NCI-H774 (cell line): ENCODE measurements at places on chromosomes 1 and 21.

DNA sequence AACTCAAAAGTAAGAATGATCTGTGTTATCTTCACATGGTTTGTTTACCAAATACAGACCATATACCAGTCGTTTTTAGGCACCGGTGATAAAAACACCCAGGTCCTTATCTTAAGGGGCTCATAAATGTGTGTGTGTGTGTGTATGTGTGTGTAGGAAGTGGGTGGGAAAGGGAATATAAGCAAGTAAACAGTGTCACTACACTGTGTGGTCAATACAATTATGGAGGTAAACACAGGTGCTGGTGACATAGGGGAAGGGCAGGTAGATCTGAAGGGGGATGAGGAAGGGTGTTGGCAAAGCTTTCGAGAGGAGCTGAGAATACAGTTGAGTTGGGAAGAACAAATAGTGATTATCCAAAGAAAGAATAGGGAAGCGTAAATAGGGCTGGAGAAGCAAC lies 19.1 kb upstream of the MRPS6 start:
- DNase-seq: peak; percentile 64

DNA sequence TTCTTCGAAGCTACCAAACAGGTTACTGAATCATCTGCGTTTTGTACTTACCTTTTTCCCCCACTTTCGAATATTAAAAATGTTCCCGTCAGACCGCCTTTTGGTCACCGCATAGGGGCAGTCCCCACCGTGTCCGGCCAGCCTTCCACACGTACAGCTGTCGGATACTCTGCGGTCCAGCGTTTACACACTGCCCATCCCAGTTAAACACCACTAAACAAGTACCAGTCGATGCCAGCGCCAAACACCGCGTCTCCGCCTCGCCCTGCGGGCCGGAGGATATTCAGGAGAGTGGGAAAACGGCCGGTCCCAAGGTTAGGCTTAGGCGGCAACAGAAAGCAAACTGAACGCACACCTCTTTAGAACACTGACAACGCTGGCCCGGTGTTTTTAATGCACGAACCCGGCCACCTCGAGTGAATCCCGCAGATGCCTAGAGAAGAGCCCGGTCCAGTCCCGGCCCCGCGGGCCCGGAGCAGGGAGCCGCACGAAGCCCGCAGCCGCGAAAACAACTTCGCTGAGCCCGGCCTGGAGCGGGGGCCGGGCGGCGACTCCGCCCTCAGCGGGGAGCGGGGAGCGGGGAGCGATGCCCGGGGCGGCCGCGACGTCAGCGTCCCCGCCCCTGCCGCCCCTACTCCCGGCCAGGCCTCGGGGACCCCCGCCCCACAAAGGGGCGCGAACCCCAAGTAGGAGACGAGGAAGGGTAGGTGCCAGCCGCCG lies 730 bp upstream of the PHF13 start:
- peak; percentile 53 for DNase-seq

- DNase-seq: no peak
Observed at GRCh38 chr1:37317870-37318467, 156.4 kb upstream of the ZC3H12A start.

GRCh38 chr1:16021681-16022080 lies at the start of gene CLCNKA:
Gene CLCNKA, plus strand, starts transcription at chr1:16022036. Its CDS starts 584 bp downstream, at chr1:16022620.
- DNase-seq: no peak

- no peak for DNase-seq
Observed at GRCh38 chr1:247517795-247518612, 18.2 kb downstream of the OR2C3 start.

DNA sequence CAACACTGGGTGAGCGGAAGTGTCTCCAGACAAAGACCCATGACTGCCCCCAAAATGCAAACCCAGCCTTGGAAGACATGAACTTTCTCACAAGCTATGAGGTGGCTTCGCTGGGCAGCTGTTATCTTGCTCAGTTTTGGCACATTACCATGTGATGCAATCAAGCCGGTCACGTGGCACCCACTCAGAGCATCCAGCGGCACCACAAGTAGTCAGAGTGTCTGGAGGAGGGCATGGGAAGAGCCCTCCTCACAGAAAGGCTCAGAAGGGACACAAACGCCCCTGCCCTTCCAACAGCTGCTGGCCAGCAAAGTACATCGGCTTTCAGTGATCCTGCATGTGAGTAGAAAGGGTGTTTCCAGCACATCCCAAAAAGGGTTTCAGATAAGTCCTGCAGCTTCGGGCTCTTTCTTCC lies 145.5 kb upstream of the IRF2BP2 start:
- DNase-seq: no peak

- DNase-seq: no peak
Observed at GRCh38 chr1:203354246-203354645, 3.3 kb upstream of the FMOD start.

- peak; percentile 15 for DNase-seq
Observed at GRCh38 chr21:38768471-38769063, 37.2 kb upstream of the ETS2 start.

GRCh38 chr1:40662864-40663263 lies 2.6 kb downstream of the RIMS3 start:
- DNase-seq: no peak

GRCh38 chr1:40245686-40246085 lies 2.1 kb upstream of the TMCO2 start:
- DNase-seq: no peak

DNA sequence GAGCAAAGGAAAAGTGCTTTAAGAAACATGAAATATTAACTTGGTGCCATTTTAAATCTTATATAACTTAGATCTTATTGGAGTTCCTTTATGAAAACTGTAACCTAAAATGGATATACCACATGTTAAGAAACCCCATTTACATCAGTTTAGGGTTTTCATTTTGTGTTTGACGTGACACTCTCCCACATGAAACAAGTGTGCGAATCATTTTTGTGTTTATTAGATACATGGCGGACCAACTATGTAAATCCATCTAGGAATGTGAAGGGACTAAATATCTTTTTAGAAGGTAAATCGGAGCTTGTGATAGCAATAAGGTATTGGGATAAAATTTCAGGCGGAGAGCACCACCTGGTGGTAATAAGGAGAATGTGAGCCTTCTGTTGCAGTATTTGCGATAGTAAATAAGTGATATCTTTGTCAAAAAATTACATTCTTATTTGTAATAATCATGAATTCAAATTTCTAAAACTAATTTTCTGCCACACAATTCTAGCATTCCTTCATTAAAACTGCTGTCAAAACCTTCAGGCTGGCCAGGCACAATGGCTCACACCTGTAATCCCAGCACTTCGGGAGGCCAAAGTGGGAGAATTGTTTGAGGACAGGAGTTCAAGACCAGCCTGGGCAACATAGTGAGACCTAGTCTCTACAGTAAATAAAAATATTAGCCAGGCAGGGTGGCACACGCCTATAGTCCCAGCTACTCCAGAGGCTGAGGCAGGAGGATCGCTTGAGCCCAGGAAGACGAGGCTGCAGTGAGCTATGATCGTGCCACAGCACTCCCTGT lies 31.3 kb downstream of the SMAP2 start:
- DNase-seq: peak; percentile 63

GRCh38 chr1:223556414-223557129 lies 108.9 kb downstream of the CAPN8 start:
- peak; percentile 40 for DNase-seq

DNA sequence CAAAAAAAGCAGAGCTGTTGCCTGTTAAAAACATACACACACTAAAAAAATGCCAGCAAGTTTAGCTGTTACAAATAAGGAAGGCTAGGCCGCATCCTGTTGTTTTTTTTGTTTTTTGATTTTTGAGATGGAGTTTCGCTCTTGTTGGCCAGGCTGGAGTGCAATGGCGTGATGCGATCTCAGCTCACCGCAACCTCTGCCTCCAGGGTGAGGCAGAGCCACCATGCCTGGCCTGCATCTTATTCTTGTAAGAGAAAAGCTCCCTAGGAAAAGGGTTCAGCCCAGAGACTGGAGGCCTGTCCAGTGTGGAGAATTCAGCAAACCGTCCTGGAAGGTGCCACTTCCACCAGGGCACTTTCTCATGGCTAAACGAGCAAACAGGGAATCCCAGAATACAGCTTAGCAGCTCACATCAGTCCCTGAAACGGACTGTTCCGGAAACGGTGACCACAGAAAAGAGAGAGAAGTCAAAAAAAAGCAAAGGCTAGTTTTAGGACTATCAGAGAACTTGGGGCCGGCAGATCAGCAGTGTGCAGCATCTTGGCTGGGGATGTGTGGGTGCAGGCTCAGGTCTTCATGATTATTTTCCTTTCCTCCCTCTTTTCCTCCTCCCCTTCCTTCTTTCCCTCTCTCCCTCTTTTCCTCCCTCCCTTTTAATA lies 283.6 kb downstream of the AJAP1 start:
- no peak for DNase-seq

- no peak for DNase-seq
Observed at GRCh38 chr1:235101558-235102258, 26.9 kb downstream of the TOMM20 start.

DNA sequence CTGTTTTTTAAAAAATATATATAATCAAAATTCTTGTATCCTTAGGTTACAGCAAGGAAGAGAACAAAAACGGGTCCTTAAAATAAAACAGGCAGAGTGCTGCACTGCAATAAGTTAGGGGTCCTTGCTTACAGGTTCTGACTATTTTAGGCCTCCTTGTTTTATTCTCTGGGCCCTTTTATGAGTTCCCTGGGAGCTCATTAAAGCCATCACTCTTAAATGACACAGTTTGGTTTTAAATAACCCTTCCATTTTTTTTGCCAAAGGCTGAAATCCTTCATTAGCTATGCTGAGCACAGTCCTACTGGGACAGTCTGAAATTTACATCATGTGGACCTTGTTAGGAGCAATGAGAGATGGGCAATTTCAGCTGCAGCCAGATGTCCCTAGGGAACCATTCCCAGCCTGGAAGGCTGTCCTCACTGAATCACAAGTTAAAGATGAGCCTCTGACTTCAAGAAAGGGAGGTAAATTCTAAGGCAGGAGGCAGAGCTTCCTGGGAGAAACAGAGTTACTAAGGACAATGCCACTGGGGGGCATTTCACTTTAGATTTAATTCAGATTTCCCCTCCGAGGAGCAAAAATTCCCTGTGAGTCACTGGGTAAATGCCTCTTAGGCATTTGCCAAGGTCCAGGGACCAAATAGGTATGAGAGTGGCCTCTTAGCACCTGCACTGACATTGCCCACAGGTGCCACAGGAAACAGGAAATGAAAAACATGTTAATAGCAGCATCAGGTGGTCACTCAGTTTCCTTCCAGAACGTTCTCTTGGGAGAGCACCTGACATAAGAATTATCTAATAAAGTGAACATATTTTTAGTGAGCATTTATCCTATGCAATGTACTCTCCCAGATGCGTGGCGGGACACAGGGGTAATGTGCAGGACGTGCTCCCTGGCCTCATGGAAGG lies 3.8 kb upstream of the MUL1 start:
- no peak for DNase-seq

DNA sequence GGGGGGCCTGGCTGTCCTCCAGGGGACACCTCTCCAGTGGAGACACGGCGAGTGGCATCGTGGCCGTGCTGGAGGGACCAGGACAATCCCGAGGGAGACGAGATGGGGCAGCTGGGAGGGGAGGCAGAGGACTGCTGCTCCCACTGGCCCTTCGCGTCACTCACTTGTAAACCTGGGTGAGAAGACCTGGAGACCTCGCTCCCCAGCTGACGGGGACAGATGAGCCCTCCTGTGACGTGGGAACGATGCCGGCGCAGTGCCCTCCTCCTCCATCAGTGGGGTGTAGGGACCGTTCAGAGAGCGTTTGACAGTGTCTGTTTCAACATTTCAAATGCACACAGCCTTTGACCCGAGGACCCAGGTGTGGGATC lies 4.6 kb downstream of the SPATC1L start:
- no peak for DNase-seq

DNA sequence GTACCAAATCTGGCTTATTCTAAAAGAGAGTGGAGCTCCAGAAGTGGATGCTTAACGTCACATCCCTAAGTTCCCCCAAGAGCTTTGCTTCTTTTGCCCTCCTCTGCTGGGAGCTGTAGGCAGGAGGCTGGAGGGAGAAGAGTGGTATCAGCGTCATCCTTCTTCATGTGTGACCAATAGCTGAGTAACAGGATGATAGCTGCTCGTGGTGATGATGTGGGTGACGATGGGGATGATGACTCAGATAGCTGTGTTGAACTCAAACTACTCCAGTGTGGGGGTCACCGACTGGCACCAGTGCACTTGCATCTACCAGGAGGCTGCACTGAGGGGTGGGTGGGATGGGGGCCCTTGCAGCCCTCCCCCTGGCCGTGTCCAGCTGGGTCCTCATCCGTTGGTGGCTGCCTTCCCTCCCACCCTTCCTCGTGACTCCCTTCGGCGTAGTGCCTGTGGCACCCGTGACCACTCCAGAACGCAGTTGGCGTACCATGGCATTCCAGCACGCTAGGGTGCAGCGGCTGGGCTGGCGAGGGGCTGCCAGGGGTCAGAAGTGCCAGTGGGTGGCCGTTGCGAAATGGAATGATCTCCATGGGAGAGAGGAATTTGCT lies 1.1 kb downstream of the IGFN1 start:
- DNase-seq: no peak

DNA sequence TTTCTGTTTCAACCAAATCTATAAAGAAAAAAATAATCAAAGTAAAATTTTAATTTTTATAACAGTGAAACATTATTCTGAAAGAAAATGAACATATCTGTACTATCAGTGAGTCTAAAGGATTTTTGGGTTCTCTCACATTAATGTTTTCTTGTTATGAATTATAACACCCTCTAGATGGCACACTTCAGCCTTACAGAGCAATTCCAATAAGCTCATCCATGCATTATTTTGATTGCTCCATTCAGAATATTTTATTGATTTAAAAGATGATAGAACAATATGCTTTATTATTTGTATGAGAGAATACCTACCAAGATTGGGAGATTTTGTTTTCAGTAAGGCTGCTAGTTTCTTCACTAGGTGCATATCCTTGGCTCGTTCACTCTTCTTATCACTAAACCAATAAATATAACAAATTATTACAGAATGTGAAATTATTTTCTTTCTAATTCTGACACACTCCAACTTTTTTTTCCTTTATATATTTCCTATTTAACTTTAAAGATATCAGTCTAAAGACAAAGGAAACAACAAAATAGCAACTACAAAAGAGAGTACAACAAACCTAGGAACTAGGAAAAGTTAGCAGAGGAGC lies 82.4 kb downstream of the RAB3GAP2 start:
- no peak for DNase-seq

DNA sequence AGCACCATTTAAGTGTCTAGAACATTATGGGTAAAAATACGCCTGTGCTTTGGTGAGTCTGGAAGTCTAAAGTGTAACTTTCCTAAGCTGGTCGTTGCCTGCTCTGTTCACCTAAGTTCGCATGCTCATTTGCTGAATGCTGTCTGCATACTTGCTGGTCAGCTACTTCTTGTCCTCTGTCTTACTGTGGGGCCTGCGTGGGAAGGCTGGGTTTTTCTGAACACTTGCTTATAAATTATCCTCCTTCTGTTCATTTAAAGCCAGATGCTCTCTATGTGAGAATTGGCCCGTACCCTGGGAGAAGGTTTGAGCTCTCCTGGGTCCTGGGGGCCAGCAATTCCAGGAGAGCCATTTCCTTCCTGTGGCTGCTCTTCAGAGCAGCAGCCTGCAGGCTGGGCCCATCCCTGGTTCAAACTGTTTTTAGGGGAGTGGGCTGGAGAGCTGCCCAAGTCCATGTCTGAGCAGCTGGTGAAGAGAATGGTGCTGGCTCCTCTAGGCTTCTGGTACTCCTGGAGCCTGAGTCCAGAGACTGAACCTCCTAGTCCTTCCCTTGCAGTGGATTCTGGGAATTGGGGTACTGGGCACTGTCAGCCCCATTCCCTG lies 75.7 kb downstream of the GALNT2 start:
- no peak for DNase-seq
